ENCODE measurements at places on chromosomes 7 and 10.

DNA sequence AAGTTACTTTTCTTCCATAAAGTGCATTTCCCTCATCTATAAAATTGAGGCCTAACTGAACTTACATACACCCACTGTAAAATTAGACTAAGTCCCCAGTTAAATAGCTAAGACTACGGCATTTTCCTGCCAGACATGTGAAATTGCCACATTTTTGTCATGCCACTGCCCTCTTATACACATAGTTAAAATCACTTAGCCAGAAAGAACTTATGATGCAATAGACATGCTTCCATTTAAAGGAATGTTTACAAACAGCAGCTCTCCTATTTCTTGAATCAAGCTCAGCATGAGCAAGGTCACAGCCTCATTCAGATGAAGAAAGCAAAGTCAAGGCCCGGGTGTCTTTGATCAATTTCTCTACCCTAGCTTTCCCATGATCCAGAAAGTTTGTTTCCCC is 175.7 kb downstream of the LRRN3 start:
- no peak for DNase-seq

DNA sequence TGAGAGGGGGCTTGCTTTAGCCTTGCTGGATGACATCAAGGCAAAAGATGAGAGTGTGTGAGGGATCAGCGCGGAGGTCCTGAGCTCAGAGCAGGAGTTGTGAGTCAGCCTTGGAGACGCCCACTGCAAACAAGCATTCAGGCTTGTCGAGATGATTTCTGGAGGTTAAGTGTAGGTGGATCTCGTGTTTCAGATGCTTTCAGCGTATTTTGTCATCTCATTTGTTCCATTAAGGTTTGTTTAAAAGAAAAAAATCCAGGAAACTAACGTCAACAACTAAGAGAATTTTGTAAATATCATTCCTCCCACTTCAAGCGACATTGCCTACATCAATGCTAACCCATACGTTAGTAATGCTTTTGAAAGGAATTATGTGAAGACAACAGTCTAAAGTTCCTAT is 715.4 kb upstream of the NRP1 start:
- DNase-seq = no peak

- no peak for DNase-seq
These were observed 101.9 kb downstream of the DGKB start for GRCh38 chr7:14800664-14801063.

GRCh38 chr10:6386346-6386745 is 183.6 kb downstream of the PFKFB3 start:
- DNase-seq = no peak

DNA sequence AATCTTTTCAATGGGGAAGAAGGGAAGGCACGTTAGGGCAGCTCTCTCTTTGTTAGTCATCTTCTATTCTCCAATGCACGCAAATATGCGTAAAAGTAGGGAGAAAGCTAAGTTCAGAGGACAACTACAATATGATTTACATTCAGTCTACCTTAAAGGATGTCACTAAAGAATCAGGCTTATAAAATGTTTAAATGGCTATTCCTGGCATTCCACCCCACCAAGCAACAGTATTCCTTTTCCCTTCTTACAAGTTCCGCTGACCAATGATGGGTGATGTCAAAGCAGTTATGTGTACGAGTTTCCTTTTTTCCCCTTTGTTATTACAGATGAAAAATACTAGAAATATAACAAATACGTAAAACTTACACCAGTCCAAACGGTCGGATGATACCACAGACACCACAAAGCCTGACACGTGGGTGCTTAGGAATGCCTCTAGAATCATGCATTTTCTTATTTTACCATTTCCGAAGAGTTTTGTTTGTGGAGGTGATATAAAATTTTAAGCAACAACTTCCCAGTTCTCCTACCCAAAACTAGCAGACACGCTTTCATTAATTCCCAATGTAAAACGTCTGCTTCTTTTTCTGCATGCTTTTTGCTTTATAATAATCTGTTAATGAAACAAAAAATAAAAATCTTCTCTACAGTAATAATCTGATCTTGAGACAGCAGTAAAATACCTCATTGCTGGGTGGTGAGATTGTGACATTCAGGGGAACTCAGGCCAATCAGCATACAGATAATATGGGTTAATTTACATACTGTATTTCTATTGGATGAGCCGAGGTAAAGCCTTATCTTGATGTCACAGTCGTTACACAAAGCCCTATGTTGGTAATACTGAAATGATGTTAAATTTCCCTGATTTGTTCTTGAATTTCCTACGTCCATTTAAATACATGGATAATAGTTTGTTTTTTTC is 708 bp upstream of the GPR85 start:
- no peak for DNase-seq
